ENCODE measurements at places on chromosomes 7 and 10.

DNA sequence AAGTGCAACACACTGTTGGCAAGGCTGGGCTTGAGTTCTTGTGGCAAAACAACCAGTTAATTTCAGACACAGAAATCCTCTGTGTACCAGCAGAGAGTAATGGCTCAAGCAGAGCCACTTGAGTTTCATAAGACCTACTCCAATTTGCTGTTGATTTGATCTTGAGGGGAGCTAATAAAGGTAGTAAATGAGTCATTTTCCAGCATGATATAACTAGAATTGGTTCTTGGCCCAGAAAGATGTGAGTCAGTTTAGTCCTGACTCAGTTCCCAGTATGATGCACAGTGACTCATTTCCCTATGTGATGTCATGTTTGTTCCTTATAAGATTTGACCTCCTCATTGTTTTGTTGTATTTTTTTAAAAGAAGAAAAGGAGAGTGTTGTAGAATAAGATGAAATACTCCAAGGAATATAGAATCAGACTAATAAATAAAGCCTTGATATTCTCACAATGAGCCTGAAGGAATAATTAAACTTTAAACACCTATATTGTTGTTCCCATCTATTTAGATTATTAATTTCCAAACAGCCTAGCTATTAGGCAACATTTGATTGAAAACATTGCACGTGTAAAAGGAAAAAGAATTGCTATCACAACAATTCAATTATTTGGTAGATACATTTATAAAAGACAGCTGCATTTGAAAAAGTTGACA, 186.2 kb downstream of the REEP3 start:
- DNase-seq, result no peak

- DNase-seq, result peak; percentile 79
Observed at GRCh38 chr7:51430480-51431086, 114.0 kb upstream of the COBL start.

GRCh38 chr7:115178835-115179234, 256.9 kb downstream of the MDFIC start:
- no peak for DNase-seq

DNA sequence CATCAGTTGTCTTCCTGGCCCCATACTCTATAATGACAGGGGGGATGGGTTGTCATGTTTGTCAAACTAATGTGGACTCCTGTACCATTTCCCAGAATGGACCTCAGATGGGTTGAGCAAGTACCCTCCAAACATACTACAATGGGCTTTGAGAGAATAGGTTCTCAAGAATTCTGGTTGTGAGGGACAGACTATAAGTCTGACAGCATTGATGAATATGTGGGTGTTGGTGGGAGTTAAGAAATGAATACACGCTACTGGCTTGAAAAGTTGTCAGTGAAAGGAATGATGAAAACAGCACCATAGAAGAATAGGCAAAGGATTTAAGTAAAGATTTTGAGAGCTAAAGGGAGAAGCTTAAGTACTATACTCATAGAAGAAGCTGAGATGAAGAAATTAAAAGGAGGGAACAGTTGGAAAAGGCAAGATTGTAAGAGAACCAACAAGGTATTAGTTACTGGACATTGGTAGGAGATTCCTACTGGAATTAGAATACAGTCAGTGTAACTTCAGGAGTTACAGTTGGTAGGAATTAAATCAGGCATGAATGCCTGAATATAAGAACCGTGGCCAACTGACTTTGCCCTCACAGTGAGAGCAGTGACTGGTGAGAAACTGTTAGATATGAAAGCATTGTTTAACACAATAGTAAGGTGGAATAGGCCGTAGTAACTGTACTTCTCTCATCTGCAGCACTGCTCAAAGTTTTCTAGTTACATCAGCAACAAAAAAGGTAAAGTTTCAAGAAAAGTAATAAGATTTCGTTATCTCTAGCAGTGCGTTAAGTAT, 86.3 kb downstream of the LCOR start:
- DNase-seq, result no peak

GRCh38 chr7:14483663-14484062, 418.9 kb downstream of the DGKB start:
- DNase-seq, result no peak

- DNase-seq, result no peak
Observed at GRCh38 chr10:69562731-69563254, 10.4 kb downstream of the NEUROG3 start.

GRCh38 chr10:93758891-93759410, 1.2 kb downstream of the LGI1 start:
- DNase-seq, result no peak
